SW480 (cell line): ENCODE measurements at places on chromosomes 16 and 17.
A peak's percentile ranks its signal among the peaks of the same experiment; 100 is the strongest.

- no peak for DNase-seq
Measured at GRCh38 chr17:80706463-80706867, 161.8 kb downstream of the RPTOR start.

DNA sequence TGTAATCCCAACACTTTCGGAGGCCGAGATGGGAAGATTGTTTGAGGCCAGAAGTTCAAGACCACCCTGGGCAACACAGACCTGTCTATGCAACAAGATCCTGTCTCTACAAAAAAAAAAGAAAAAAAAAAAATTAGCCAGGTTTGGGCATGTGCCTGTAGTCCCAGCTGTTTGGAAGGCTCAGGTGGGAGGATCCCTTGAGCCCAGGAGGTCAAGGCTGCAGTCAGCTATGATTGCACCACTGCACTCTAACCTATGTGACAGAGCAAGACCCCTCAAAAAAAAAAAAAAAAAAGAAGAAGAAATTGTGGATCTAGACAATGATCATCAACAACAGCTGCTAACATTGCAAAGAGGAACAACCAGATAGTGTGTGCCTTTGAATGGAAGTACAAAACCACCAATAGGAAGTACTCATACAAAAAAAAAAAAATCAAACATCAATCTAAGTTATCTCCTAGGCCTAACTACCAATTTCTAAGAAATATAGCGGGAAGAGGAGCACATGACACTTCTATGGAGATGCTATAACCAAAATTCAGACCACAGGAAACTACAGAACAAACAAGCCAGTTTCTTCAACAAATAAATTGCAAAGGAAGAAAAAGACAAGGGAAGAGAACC lies 258.7 kb downstream of the MRTFB start:
- DNase-seq = no peak

- peak; percentile 21 for DNase-seq
Measured at GRCh38 chr16:18800775-18801144, 589 bp downstream of the ARL6IP1 start.

DNA sequence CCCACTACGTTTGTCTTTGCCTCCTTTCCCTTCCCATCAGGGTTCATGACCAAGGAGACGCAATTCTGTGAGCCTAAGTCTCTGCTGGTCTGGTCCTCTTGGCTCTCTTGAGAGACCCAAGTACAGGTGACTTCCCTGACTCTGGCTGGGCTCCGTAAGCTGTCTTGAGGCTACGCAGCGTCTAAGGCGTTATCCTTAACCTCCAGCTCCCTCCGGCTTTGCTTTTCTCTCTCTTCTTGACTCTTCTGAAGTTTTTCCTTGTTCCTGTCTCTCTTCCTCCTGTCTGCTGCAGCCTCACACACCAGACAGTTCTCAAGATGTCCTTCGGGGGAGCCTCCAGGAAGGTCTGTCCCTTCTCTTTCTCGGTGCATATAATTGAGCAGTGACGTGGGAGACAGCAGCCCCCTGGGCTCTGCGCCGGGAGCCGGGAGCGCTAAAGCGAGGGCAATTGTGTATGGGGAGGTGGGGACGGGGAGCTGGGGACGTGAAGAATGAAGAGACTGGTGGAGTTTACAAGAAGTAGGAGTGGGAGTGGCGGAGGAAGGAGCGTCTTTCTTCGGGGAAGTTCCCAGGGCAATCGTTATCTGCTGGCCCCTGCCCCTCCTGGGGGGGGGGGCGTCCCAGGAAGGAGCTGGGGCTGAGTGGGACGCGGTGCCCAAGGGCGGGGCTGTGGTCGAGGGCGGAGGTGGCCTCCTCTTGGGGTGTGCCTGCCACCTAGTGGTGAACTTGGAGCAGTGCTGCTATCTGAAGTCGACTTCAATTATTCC lies 6.9 kb upstream of the PIRT start:
- peak; percentile 63 for DNase-seq

DNA sequence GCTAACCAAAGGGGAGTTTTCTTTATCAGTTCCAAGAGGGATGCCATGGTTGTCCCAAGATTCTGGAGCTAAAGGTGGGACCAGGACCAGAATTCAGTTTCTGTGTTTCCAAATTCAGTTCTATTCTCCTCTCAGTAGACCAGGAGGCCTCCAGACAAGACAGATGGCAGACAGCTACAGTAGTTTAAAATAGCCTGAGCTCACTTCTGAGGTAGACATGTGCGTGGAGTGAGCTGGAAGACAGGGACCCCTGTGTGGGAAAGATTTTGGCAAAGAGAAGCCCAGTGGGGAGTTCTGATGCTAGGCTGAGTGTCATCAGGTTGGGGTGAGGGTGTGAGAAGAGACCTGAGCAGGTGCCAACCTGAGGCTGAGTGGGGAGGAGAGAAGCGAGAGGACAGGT lies 95.4 kb downstream of the PRKCB start:
- no peak for DNase-seq

DNA sequence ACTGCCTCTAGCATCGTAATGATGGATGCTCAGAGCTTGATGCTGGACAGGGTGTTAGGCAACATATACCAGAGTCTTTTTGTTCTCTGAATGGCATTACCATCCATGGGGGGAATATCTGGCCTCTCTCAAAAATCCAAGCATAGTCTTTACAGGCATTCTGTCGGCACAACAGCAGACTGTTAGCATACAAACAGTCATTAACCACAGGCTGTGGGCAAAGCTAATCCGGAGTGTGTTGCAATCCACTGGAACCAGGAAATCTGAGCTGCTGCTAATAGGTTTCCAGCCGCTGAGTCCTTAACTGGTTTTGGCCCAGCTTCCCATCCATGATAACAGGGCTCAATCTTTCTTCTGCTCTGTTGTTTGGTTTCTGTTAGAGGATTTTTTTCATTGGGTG lies 371.9 kb downstream of the HS3ST3B1 start:
- DNase-seq = peak; percentile 4
